Left ventricle myocardium inferior (tissue), 1 donor: ENCODE measurements at places on chromosomes 6 and 20. TPM values are rescaled to one million over a fixed set of nuclear protein-coding genes. Genes with fewer than 3 reads are reported as not detected.

Gene HDGFL1
- not detected for total RNA-seq

Gene TAP1
- total RNA-seq, result 15.5 TPM

Gene TNFRSF6B
- 0.27 TPM for total RNA-seq

Gene R3HDML
- total RNA-seq, result not detected

Gene POM121L2
- total RNA-seq, result not detected

Gene TOMM6
- 177 TPM for total RNA-seq

Gene APMAP
- total RNA-seq, result 23.8 TPM

Gene GPR63
- total RNA-seq, result 1.0 TPM

Gene NOX3
- not detected for total RNA-seq

Gene GSTA4
- 9.4 TPM for total RNA-seq

Gene DDX43
- total RNA-seq, result 0.41 TPM

Gene FAM162B
- total RNA-seq, result 3.5 TPM

Gene AVP
- total RNA-seq, result 0.38 TPM

Gene TMC2
- not detected for total RNA-seq

GRCh38 chr6:47372318-47372717 lies 62.6 kb upstream of the TNFRSF21 start:
- H3K27me3 ChIP-seq, result no peaks in the 10 kb centered on the region
- no peak for DNase-seq
- no peak overlapping the region for H3K4me3 ChIP-seq
- H3K36me3 ChIP-seq, result no peaks in the 10 kb centered on the region
- no peak overlapping the region for H3K27ac ChIP-seq

DNA sequence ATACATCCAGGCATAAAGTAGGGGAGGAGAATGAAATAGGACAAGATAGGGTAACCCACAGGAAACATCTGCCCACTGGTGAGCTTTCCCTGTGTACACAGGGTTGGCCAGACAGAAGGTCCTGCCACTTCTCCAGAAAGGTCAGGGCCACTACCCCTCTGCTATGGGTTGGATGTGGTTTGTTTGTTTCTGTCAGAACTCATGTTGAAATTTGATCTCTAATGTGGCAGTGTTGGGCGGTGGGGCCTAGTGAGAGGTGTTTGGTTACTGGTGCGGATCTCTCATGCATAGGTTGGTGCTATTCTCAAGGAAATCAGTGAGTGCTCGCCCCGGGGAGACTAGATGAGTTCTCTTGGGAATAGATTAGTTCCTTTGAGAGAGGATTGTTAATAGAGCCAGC lies 15.6 kb upstream of the MAS1 start:
- H3K27ac ChIP-seq, result no peak overlapping the region
- no peaks in the 10 kb centered on the region for H3K4me1 ChIP-seq
- H3K4me3 ChIP-seq, result no peak overlapping the region

DNA sequence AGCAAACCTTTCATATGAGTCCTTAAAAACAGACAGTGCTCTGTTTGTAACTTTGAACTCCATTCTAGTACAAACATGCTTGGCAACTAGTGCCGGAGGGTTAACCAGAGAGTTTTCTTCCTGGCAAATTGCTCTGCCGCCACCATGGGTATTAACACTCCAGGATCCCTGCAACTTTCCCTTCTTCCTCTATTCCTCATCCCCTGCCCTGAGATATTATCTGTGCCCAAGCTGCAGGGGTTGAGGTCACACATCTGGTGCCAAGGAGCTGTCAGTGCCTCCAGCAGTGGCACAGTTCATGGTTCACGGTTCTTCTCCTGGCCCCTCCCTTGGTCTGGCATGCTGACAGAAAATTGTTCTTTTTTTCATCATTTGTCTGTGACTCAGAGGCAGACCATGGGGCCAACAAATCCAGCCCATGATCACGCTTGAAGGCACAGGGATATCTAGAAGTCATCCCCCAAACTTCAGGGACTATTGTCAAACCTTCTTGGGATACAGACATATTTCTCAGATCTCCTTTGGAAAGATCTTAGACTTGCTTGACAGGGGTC lies 77.5 kb downstream of the ATXN1 start:
- DNase-seq, result no peak
- peak overlapping the region; percentile 23 for H3K27ac ChIP-seq
- peaks cover 7% of the 10 kb centered on the region for H3K36me3 ChIP-seq
- H3K27me3 ChIP-seq, result no peaks in the 10 kb centered on the region

- no peaks in the 10 kb centered on the region for H3K36me3 ChIP-seq
- H3K27ac ChIP-seq, result no peak overlapping the region
- no peak overlapping the region for H3K4me3 ChIP-seq
- no peak for DNase-seq
These were observed 100.7 kb upstream of the CD93 start for GRCh38 chr20:23186808-23187207.

GRCh38 chr6:96721227-96721626 lies 116.0 kb downstream of the GPR63 start:
- no peak overlapping the region for H3K4me3 ChIP-seq
- no peaks in the 10 kb centered on the region for H3K4me1 ChIP-seq
- H3K27ac ChIP-seq, result no peak overlapping the region

GRCh38 chr6:83062225-83062624 lies 3.4 kb downstream of the UBE3D start:
- H3K4me3 ChIP-seq, result no peak overlapping the region
- H3K27ac ChIP-seq, result no peak overlapping the region
- no peak for DNase-seq
- H3K4me1 ChIP-seq, result peaks cover 21% of the 10 kb centered on the region

- H3K27me3 ChIP-seq, result no peaks in the 10 kb centered on the region
- H3K36me3 ChIP-seq, result no peaks in the 10 kb centered on the region
- no peak overlapping the region for H3K27ac ChIP-seq
- DNase-seq, result no peak
These were observed 576.3 kb downstream of the RNF144B start for GRCh38 chr6:18963439-18963838.

DNA sequence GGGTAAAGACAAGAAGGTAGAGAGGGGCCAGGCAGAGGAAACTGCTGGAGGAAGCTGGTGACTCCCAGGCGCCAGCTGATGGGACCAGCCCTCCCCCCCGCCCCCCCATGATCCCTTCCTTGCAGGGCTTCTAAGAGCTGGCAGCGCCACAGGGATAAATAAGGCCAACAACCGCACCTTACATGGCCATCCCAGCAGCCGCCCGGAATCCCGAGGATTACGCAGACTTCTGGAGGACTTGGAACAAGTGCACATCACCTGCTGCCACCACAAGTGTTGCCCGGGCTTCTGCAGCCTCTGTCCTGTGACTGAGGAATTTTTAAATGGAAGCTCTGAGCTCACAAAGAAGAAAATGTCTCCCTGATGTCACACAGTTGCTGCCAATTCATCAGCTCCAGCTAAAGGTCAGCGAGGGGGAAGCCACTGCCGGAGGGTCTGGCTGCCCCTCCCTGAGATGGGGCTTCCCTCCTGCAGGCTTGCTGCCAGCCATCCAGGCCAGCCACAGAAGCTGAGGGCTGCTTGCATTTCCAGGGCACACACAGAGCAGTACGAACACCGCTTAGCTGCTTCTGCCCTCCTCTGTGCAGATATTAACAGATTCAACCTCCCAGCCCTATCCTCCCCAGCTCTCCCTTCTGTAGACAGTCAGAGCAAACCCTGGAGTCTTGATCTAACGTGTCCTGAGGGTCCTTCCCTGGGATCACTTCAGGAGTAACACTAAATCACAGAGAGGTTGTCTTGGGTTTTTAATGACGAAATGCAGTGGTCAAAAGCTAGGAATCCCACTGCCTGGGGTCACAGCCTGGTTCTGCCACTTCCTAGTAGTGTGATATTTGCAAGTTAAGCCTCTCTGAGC lies 38.6 kb upstream of the PIM1 start:
- no peaks in the 10 kb centered on the region for H3K27me3 ChIP-seq
- H3K4me1 ChIP-seq, result peaks cover 71% of the 10 kb centered on the region
- peak overlapping the region; percentile 87 for H3K27ac ChIP-seq
- no peaks in the 10 kb centered on the region for H3K36me3 ChIP-seq

DNA sequence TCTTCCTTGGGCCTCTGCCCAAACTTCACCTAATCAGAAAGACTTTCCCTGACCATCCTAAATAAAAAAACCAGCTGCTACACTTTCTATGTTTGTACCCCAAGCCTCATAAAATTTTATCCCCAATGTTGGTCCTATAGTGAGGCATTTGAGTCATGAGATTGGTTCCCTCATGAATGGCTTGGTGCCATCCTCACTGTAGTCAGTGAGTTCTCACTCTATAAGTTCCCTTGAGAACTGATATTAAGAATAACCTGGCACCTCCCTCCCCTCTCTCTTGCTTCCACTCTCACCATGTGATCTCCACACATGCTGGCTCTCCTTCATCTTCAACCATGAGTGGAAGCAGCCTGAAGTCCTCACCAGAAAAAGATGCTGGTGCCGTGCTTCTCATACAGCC lies 316.9 kb upstream of the PRDM1 start:
- DNase-seq, result no peak
- no peaks in the 10 kb centered on the region for H3K4me1 ChIP-seq
- no peak overlapping the region for H3K4me3 ChIP-seq
- H3K27me3 ChIP-seq, result no peaks in the 10 kb centered on the region
- no peak overlapping the region for H3K27ac ChIP-seq

- H3K36me3 ChIP-seq, result no peaks in the 10 kb centered on the region
- no peak overlapping the region for H3K27ac ChIP-seq
- no peaks in the 10 kb centered on the region for H3K27me3 ChIP-seq
- H3K4me3 ChIP-seq, result no peak overlapping the region
- no peak for DNase-seq
These were observed 50.6 kb upstream of the FUCA2 start for GRCh38 chr6:143562143-143562542.

- H3K27ac ChIP-seq, result no peak overlapping the region
- peaks cover 38% of the 10 kb centered on the region for H3K36me3 ChIP-seq
- no peak for DNase-seq
- H3K4me1 ChIP-seq, result no peaks in the 10 kb centered on the region
These were observed 25.5 kb downstream of the AMD1 start for GRCh38 chr6:110900028-110900598.

DNA sequence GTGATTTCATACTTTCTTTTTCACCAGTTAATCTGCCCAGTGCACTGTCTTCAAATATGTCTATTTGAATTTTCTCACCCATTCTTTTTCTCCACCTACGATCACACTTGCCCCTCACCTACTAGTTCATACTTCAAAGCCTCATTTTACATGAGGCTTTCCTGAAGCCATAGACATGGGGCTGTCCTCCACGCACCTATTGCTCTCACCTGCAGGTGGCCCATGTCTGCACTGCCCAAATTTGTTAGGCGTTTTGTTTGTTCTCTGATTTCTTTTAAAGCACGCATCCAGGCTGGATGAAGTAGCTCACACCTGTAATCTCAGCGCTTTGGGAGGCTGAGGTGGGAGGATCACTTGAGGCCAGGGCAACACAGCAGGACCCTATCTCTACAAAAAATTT lies 106.8 kb upstream of the RIPOR2 start:
- H3K4me3 ChIP-seq, result no peak overlapping the region
- H3K27me3 ChIP-seq, result peaks cover 7% of the 10 kb centered on the region
- no peak for DNase-seq
- H3K36me3 ChIP-seq, result no peaks in the 10 kb centered on the region
- no peaks in the 10 kb centered on the region for H3K4me1 ChIP-seq

- no peaks in the 10 kb centered on the region for H3K36me3 ChIP-seq
- no peak overlapping the region for H3K27ac ChIP-seq
- H3K4me1 ChIP-seq, result no peaks in the 10 kb centered on the region
- H3K4me3 ChIP-seq, result no peak overlapping the region
- H3K27me3 ChIP-seq, result peaks cover 59% of the 10 kb centered on the region
These were observed 49.8 kb downstream of the KCNQ2 start for GRCh38 chr20:63422653-63423052.

DNA sequence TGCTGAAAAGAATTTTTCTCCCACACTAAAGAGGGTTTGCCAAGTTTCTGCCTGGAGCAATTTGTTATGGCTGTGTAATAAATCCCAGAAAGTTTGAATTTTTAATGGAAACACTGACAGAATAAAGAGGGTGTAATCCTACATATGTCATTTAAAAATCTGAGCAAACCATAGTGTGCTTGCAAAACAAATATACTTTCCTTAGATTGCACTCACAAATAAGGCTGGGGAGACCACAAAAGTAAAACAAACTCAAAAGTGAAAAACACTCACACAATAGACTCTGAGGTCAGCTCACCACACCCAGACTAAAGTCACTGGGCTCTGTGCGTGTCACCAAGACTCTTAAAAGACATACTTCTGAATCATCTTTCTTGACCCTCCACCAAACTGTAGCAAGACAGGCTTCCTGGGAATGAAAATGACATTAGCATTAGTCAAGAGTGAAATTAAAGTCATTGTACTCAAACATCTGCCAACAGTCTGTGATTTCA lies 4.8 kb upstream of the ATXN1 start:
- peak overlapping the region; percentile 44 for H3K27ac ChIP-seq
- H3K27me3 ChIP-seq, result no peaks in the 10 kb centered on the region
- H3K4me3 ChIP-seq, result no peak overlapping the region
- H3K36me3 ChIP-seq, result no peaks in the 10 kb centered on the region

- no peak overlapping the region for H3K4me3 ChIP-seq
- H3K27ac ChIP-seq, result no peak overlapping the region
- no peak for DNase-seq
- H3K4me1 ChIP-seq, result no peaks in the 10 kb centered on the region
- H3K36me3 ChIP-seq, result no peaks in the 10 kb centered on the region
These were observed 682.8 kb downstream of the TFAP2A start for GRCh38 chr6:9732056-9732455.

- H3K27me3 ChIP-seq, result no peaks in the 10 kb centered on the region
- peaks cover 15% of the 10 kb centered on the region for H3K4me1 ChIP-seq
- no peak for DNase-seq
- peak overlapping the region; percentile 63 for H3K27ac ChIP-seq
- H3K36me3 ChIP-seq, result peaks cover 78% of the 10 kb centered on the region
- H3K4me3 ChIP-seq, result no peak overlapping the region
These were observed 164.1 kb downstream of the UTRN start for GRCh38 chr6:144449218-144449617.

DNA sequence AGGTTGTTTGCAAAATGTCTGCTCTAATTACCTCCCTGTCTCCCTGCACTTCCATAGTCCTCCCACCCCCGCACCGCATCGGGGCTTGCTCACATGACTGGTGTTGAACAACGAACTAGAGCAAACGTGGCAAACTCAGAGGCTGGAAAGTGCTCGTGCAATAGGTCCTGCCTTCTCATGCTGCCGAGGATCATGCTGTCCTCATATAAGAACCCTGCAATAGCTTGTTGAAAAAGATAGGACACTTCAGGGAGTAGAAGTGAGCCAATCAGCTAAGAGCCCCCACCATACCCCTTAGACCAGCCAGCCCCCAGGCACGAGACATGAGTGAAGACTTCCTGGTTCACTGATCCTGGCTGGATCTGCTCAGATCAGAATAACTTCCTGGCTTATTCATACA lies 219.2 kb downstream of the C6orf118 start:
- no peak overlapping the region for H3K27ac ChIP-seq
- H3K27me3 ChIP-seq, result peaks cover 3% of the 10 kb centered on the region
- H3K36me3 ChIP-seq, result no peaks in the 10 kb centered on the region
- no peak for DNase-seq
- no peaks in the 10 kb centered on the region for H3K4me1 ChIP-seq

- H3K27ac ChIP-seq, result no peak overlapping the region
- no peaks in the 10 kb centered on the region for H3K36me3 ChIP-seq
These were observed 198.5 kb downstream of the HIVEP2 start for GRCh38 chr6:142746524-142746923.

GRCh38 chr6:4946521-4946920 lies 57.3 kb downstream of the RPP40 start:
- DNase-seq, result no peak
- H3K4me1 ChIP-seq, result peaks cover 16% of the 10 kb centered on the region
- H3K36me3 ChIP-seq, result peaks cover 35% of the 10 kb centered on the region
- H3K27me3 ChIP-seq, result no peaks in the 10 kb centered on the region

- DNase-seq, result no peak
- H3K4me1 ChIP-seq, result peaks cover 32% of the 10 kb centered on the region
- peaks cover 10% of the 10 kb centered on the region for H3K27me3 ChIP-seq
These were observed 57.7 kb downstream of the PPP1R16B start for GRCh38 chr20:38863024-38863851.
